Lower leg skin (tissue), 4 donors: ENCODE measurements at places on chromosomes 3 and 15.

- no peak for DNase-seq
These were observed 31.9 kb downstream of the CRTC3 start for GRCh38 chr15:90561344-90562244.

DNA sequence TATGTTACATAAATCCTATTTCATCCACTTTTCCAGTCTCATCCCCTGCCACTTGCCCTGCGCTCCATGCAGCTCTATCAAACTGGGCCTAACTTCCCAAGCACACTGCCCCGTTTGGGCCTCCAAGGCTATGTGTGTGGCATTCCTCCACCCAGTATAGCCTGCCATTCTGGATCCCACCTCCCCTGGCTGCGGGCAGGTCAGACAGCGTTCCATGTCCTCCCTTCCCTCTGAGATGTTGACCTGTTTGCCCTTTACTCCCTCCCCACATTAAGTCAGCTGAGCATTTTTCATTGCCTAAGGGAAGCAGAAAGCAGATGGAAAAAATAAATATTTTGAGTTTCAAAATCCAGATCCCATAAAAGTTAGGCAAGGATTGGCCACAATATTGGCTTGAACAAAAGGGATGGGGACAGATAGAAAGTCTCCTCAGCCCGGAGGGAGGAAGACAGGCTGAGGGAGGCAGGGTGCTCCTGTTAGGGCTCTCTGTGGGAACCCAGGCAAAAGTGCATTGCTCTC is 73.3 kb downstream of the CYP19A1 start:
- no peak for DNase-seq

DNA sequence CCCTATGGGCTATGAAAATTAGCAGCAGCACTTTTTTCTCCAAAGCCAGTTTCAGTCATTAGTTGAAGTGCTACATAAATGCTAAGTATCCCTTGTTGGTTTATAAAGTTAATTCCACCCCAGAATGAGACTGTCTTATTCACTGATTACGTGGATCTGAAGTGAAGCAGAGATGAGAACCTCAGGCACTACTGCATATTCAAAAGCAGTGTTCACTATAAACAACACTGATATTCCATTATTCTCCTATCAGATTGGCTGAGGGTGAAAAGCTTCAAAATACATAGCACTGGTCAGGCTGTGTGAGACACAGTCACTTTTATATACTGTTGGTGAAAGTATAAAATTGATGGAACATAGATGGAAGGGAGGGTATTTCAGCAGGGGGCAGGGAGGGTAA is 395.7 kb upstream of the RARB start:
- DNase-seq, result no peak

- DNase-seq, result no peak
These were observed 15.1 kb downstream of the GOLIM4 start for GRCh38 chr3:168080499-168081170.

DNA sequence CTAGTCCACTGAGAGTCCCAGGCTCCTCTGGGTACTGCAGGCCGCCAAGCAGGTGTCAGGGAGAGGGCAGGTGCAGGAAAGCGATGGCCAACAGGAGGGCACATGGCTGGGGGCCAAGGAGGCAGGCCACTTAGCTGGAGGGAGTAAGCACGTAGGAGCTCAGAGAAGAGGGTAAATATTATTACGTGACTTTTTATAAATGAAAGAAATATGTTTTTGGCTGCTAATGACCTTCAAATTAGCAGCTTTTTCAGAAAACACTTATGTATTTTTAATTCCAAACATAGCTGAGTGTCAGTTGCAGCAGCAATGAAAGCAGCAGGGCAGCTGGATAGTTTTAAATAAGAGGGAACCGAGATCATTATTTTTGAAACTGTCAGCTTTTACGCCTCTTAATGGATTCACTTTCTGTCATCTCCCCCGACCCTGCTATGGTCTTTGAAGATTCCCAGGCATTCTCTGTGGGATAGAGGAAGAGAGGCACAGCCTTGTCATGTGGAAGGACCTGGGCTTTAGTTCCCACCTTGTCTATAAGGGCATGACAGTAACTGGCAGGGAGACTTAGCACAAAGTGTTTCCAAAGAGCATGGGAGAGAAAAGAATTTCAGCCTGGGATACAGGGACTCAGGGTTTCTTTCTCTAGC is 477.1 kb downstream of the EPHB1 start:
- DNase-seq, result no peak

GRCh38 chr3:64674591-64675076 is 13.2 kb downstream of the ADAMTS9 start:
- DNase-seq, result no peak
